ENCODE measurements at places on chromosomes 2 and 18.
A peak's percentile ranks its signal among the peaks of the same experiment; 100 is the strongest.

GRCh38 chr2:85753525-85754312, at the start of gene ATOH8:
TSS of gene ATOH8 (plus strand) at chr2:85753991. CDS start at chr2:85754190, 199 bp downstream.
- no peak for DNase-seq

DNA sequence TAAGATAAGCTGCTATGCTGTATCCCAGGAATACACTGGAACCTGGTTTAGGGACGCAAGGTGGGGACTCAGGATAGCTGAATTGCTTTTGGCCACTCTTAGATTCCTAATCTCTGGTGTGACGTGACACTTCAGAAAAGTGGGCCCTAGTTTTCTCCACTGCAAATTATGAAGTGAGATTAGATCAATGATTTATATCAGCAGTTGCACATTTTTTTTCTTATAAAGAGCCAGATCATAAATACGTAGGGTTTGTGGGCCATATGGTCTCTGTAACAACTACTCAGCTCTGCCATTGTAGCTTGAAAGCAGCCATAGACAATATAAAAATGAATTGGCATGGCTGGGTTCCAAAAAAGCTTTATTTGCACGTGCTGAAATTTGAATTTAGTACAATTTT, 85.4 kb upstream of the CPO start:
- DNase-seq, result no peak

- DNase-seq, result no peak
These were observed 8.4 kb upstream of the NR4A2 start for GRCh38 chr2:156340804-156341451.

GRCh38 chr2:8571792-8572499, 109.9 kb upstream of the ID2 start:
- DNase-seq, result no peak

- peak; percentile 10 for DNase-seq
These were observed 283 bp upstream of the RBBP8 start for GRCh38 chr18:22932885-22933205.

- no peak for DNase-seq
These were observed 167.8 kb downstream of the BCL11A start for GRCh38 chr2:60385648-60386047.

- DNase-seq, result no peak
These were observed 113.9 kb downstream of the MREG start for GRCh38 chr2:215899141-215900074.

DNA sequence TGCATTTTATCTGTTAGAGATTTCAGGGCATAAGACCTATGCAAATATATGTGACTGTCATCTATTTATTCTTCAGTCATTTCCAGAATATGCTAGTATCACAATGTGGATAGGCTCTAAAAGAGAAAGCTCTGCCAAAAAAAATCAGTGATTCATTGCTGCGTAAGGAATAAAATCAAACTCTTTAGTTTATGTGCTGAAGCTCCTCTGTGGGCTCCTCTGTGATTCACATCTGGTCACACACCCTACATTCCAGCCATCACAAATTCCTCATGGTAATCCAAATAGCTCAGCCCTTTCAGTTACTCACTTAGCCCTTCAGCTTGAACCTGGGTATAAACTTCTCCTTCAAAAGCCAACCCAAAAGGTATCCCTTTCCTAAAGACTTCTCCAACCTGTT, 21.4 kb downstream of the DLGAP1 start:
- no peak for DNase-seq

- no peak for DNase-seq
These were observed 88.0 kb downstream of the ITGB1BP1 start for GRCh38 chr2:9335322-9335832.

- DNase-seq, result no peak
These were observed 1491.2 kb downstream of the LRP1B start for GRCh38 chr2:140639628-140640027.

DNA sequence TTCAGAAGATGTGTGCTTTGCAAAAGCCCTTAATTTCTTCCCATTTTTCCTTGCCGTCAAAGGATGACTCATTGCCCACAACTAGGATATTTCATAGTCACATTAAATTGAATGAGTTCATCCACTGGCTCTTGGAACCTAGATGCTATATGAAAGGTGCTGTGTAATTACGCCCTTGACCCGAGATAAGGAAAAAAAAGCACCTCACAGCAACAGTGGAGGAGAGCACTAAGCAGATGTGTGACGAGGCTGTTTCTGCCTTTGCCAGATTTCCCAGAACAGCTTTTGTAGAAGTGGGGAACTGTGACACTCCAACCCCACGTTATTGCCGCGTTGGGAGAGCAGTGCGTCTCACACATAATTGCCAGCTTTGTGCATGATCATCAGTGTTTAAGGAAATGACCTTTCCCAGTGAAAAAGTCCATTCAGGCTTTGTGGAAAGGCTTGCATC, 33.3 kb upstream of the TMEM87B start:
- no peak for DNase-seq

- DNase-seq, result no peak
These were observed 59.0 kb upstream of the DNMT3A start for GRCh38 chr2:25400576-25401216.

DNA sequence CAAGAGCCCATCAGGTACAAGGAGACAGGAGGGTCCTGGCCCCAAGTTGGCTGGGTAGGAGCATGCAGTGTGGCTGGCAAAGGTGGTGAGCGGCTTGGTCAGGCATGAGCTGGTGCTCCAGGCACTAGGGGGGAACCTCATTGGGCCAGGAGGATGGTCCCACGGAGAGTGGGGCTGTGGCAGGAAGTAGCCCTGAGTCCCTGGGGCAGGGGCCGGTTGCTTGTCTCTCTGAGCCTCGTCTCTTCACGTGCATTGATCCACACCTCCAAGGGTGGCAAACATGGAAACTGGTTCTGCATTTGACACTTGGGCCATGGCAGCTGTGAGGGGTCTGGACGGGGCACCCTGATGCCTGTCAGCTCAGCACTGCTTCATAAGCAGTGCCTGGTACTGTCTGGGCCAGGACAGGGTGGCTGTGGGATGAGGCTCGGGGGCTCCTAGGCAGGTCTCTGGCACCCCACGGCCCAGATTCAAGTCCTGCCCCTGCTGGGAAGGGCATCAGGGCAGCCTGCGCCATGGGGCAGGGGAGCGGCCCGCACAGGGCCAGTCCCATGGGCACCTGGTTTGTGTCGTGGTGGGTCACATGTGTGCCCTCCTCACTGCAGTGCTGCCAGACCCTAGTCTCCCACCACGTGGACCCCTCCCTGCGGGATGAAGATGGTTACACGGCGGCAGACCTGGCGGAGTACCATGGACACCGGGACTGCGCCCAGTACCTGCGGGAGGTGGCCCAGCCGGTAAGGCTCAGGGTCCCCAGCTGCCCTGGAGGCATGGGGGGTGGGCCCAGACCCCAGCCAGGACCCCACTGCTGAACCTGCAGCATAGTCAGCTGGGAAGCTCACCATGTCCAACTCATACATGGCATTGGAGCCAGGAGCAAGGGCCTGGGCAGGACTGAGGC, 16.4 kb downstream of the ESPNL start:
- no peak for DNase-seq

- no peak for DNase-seq
These were observed 811.1 kb upstream of the LRATD1 start for GRCh38 chr2:13821255-13821880.

- DNase-seq, result no peak
These were observed 16.0 kb downstream of the CCNT2 start for GRCh38 chr2:134934641-134935040.

GRCh38 chr2:18625563-18625962, 36.2 kb upstream of the NT5C1B start:
- DNase-seq, result no peak

DNA sequence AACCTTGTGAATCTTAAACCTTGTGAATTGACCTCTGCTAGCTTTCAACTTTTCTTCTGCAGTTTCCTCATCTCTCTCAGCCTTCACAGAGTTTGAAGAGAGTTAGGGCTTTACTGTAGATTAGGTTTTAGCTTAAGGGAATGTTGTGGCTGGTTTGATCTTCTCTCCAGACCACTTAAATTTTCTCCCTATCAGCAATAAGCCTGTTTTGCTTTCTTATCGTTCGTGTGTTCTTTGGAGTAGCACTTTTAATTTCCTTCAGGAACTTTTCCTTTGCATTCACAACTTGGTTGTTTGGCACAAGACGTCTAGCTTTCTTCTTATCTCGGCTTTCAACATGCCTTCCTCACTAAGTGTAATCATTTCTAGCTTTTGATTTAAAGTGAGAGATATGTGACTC, 2.8 kb upstream of the CDCA7 start:
- DNase-seq, result no peak

DNA sequence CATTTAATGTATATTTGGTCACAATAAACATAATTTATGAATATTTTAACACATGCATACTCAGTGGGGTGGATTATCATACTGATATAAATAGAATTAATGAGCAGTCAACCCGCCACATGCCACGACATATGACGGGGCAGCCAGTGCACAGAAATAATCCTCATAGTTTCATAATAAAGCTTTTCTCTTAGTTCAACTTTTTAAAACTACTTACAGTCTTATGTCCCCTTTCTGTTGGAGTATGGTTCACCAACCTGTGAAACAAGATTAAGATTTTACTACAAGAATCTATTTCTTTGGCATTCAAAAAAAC, 75.6 kb upstream of the ETAA1 start:
- DNase-seq, result no peak

GRCh38 chr2:11065833-11066485, 89.3 kb upstream of the SLC66A3 start:
- DNase-seq, result no peak

DNA sequence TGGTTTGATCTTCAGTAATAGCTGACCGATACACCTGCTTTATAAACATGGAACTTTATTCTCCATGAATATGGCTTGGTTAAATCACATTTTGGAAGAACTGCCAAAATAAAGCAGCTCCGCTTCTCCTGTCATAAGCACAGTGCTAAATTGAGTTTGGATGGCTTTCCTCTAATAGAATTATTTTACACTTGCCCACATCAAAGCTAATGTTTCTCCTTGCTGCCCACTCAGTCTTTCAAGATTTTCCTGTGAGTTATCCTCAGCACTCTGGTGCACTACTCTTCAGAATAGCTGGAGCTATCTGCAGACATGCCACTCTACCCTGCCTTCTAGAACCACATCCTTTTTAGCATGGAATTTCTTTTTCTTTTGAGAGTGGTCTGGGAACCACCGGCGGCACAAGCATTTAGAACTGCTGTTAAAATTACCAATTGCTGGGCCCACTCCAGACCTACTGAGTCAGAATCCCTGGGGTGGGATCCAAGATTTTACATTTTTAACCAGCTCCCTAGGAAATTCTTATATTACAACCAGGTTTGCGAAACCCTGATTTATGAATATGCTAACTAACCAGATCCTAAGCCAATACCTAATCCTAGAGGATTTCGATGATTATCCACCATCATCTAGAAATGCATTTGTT, 283.3 kb downstream of the AFF3 start:
- DNase-seq, result no peak

DNA sequence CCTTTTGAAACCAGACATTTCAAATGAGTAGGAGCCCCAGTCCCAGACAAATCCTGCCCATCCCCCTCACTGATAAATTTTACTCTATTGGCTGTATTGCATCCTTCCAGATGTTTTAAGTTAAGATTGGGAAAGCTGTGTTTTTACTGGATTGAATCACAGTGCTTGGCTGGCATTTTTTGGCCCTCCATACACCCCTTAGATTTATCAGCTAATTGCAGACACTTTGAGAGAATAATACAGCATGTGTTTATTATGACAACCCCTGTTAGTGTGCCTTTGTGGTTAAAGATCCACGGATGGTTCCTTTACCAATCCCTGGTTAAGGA, 74.9 kb downstream of the ANTXR1 start:
- no peak for DNase-seq

GRCh38 chr2:235679471-235679870, 185.6 kb downstream of the AGAP1 start:
- DNase-seq, result no peak

DNA sequence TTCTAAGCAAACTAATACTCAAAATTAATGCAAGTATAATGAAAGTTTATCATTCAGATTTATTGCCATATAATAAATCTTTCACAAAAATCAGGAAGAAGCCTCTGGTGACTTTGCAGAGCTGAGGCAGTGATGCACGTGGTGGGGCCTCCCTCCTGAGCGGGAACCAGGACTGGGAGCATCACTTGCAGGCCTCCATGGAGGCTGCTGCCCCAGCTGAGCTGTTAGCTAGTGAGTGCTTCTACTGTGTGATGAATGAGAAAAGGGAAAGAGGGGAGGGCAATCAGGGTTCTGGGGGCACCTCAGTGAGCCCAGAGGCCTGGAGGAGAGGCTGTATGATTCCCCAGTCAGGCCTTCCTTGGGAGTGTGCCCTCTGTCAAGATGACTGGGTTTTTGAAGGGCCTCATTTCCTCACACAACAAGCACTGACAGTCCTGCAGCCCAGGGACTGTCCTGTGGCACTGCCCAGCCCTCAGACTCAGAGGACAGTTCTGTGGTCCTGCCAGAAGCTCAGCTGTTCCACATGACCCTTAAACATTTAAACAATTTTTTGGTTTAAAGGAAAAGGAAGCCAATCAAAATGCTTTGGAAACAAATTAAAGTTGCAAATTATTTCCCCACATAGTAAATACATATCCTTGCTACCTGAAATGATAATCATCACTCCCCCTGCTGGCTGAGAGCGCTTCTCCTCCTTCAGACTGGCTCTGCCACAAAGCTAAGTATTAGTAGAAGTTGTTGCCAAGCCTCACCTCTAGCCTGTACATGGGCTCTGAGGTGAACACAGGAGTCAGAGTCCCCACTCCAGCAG, 90.9 kb upstream of the SMAD7 start:
- DNase-seq, result no peak

DNA sequence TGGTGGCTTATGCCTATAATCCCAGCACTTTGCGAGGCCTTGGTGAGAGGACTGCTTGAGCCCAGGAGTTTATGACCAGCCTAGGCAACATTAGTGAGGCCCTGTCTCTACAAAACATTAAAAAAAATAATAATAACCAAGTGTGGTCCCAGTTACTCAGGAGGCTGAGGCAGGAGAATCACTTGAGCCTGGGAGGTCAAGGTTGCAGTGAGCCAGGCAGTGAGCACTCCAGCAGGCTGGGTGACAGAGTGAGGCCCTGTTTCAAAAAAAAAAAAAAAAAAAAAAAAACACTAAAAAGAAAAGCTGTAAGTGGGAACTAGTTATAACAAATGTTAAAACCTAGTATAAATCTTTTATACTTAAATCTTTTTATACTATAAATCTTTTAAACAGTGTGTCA, 146.2 kb upstream of the ITGA4 start:
- no peak for DNase-seq

GRCh38 chr2:191231995-191232394, 13.2 kb upstream of the MYO1B start:
- no peak for DNase-seq
